ENCODE measurements at places on chromosomes 16 and 17. TPM values are rescaled to one million over a fixed set of nuclear protein-coding genes. Genes with fewer than 3 reads are reported as not detected.
A peak's percentile ranks its signal among the peaks of the same experiment; 100 is the strongest.

DNA sequence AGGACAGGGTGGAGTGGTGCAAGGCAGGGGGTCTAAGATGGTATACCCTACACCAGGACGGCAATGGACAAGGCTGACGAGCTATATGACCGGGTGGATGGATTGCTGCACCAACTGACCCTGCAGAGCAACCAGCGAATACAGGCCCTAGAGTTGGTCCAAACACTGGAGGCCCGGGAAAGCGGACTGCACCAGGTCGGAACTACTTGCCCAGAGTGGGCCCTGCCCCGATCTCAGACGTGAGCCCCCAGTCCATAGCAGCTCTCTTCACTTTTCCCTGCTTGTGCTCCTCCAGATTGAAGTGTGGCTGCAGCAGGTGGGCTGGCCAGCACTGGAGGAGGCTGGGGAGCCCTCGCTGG, 3.1 kb downstream of the PLEKHG4 start:
- no peak for DNase-seq

IFT20 gene
- 17.0 TPM for total RNA-seq

TMEM114 gene
- total RNA-seq = not detected

ACSM5 gene
- not detected for total RNA-seq

DNA sequence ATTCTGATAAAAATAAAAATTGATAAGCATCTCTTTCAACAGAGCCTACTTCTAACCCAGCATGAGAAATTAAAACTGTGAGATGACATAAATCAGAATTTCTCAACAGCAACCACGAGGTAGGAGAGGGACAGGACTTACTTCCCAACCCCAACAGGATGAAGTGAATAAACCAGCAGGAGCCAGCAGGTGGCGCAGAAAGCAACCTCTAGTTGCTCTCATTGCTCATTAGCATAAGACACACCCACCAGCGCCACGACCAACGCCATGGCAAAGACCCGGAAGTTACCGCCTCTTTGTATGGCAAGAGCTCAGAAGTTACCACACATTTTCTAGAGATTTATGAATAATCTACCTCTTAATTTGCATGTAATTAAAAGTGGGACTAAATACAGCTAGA, 189.4 kb upstream of the CDH8 start:
- DNase-seq = peak; percentile 23

DNA sequence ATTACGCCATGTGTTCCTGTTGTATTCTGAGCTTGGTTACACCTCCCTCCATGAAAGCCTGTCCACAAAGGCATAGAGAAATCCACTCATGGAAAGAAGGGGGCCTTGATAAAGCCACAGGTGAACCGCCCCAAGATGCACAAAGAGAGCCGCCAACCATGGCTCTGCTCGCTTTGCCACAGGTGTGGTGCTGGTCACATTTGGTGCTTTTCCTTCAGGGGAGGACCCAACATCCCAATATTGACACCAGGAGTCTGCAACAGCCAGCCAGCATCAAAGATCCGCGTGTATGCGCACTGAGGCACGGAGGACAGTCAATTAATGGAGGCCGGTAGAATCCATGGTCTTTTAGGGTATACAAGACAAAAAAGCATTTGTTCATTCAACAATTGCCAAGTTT, 7.3 kb downstream of the ABCA3 start:
- no peak for DNase-seq

- DNase-seq = no peak
Observed at GRCh38 chr17:78144736-78145641, 1.2 kb upstream of the C17orf99 start.

- no peak for DNase-seq
Observed at GRCh38 chr17:67594115-67594880, 123.4 kb upstream of the NOL11 start.

Measured in activated naive CD8-positive, alpha-beta T cell treated with anti-CD3 and anti-CD28 coated beads for 36 hours (primary cell).